ENCODE measurements at places on chromosomes 7 and 10.

DNA sequence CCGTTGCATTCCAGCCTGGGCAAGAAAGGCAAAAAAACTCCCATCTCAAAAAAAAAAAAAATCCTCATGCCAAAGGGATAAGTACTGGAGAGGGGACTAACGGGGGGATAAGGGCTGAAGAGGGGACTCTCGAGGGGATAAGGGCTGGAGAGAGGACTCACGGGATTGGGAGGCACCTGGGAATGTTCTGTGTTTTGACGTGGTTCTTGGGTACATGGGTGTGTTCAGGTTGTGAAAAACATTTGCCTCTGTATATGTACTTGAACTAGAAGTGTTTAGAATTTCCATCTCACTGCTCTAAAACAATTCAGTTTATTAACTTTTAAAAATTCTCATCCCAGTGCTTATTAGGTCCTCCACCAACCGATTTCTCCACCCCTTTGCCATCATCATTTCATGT is 4.5 kb downstream of the FKBP6 start:
- no peaks in the 10 kb centered on the region for H3K27me3 ChIP-seq
- H3K4me1 ChIP-seq: no peaks in the 10 kb centered on the region
- no peaks in the 10 kb centered on the region for H3K36me3 ChIP-seq
- no peak for DNase-seq
- H3K27ac ChIP-seq: no peak overlapping the region
- no peak overlapping the region for H3K4me3 ChIP-seq

DNA sequence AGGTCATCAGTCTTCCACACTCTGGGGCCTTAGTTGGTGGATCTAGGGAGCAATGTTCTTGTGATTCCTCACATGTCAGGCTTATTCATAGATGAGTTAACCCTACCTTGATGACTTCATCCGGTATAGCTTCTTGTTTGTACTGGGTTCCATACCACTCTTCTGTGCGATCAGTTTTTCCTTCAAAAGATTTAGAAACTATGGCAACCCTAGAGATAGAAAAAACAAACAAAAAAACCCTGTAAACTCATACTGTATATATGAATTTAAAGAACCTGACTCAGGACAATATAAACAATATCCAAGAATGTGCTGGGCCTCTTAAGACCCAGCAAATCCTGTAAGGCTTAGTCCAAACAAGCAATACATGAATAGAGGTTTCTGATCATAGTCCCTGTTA is 83.5 kb downstream of the IDE start:
- DNase-seq: no peak
- H3K4me1 ChIP-seq: no peaks in the 10 kb centered on the region
- no peaks in the 10 kb centered on the region for H3K27me3 ChIP-seq
- H3K36me3 ChIP-seq: peaks cover 37% of the 10 kb centered on the region
- H3K27ac ChIP-seq: no peak overlapping the region
- H3K4me3 ChIP-seq: no peak overlapping the region

DNA sequence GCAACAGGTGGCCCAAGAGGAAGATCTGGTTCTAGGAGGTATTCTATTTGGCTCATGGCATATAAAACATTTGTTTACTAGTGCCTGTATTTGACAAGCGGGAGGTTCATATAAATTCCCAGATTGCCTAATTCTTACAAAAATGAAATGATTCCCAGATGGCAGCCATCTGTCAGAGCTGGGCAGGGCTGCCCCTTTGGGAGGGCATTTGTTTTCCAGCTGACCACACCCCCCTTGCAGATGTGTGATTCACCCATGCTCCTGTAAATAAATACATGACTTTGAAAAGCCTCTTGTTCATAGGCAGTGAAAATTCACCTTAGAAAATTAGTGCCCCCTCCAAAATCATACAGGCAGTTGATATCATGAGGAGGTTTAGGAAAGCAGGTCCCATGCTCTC is 8.6 kb downstream of the VWC2 start:
- DNase-seq: no peak
- no peaks in the 10 kb centered on the region for H3K4me1 ChIP-seq
- H3K27me3 ChIP-seq: peaks cover 8% of the 10 kb centered on the region
- no peaks in the 10 kb centered on the region for H3K36me3 ChIP-seq
- H3K4me3 ChIP-seq: no peak overlapping the region

DNA sequence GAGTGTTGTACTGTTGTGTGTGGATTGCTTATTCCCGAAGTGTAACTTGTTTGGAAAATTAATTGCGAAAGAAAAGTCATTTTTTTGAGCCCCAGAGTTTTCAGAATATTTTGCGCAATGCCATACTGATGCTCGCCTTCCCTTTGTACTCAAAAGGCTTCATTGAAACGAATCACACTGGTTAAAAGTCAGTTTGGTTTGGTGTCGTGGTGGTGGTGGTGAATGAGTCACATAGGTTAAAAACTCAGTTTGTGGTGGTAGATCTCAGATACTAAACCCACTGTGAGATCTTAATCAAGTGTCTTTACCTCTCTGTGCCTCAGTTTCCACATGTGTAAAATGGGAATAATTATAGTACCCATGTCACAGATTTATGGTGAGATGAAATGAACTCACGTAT is 61.1 kb upstream of the IL6 start:
- H3K36me3 ChIP-seq: no peaks in the 10 kb centered on the region
- no peak overlapping the region for H3K27ac ChIP-seq
- no peaks in the 10 kb centered on the region for H3K27me3 ChIP-seq
- H3K4me3 ChIP-seq: no peak overlapping the region
- DNase-seq: no peak

- H3K27me3 ChIP-seq: no peaks in the 10 kb centered on the region
- peaks cover 7% of the 10 kb centered on the region for H3K4me1 ChIP-seq
- H3K4me3 ChIP-seq: no peak overlapping the region
- H3K36me3 ChIP-seq: no peaks in the 10 kb centered on the region
These were observed 116.8 kb downstream of the ZFAND4 start for GRCh38 chr10:45555795-45556194.

- DNase-seq: no peak
- H3K36me3 ChIP-seq: peaks cover 5% of the 10 kb centered on the region
- H3K27me3 ChIP-seq: no peaks in the 10 kb centered on the region
- H3K4me3 ChIP-seq: no peak overlapping the region
- H3K27ac ChIP-seq: no peak overlapping the region
- H3K4me1 ChIP-seq: peaks cover 3% of the 10 kb centered on the region
These were observed 421.9 kb upstream of the GALNT17 start for GRCh38 chr7:70710011-70710480.

- no peak for DNase-seq
- no peak overlapping the region for H3K27ac ChIP-seq
- H3K36me3 ChIP-seq: no peaks in the 10 kb centered on the region
- H3K27me3 ChIP-seq: no peaks in the 10 kb centered on the region
These were observed 37.8 kb upstream of the IMMP2L start for GRCh38 chr7:111600091-111600490.

Measured in thymus (tissue), 14 donors.